ENCODE measurements at places on chromosomes 3 and 15. TPM values are rescaled to one million over a fixed set of nuclear protein-coding genes. Genes with fewer than 3 reads are reported as not detected.

- DNase-seq: no peak
These were observed 726.0 kb upstream of the ZNF385D start for GRCh38 chr3:22476976-22477375.

- DNase-seq: no peak
These were observed 318.1 kb upstream of the LRRFIP2 start for GRCh38 chr3:37492468-37492867.

DNA sequence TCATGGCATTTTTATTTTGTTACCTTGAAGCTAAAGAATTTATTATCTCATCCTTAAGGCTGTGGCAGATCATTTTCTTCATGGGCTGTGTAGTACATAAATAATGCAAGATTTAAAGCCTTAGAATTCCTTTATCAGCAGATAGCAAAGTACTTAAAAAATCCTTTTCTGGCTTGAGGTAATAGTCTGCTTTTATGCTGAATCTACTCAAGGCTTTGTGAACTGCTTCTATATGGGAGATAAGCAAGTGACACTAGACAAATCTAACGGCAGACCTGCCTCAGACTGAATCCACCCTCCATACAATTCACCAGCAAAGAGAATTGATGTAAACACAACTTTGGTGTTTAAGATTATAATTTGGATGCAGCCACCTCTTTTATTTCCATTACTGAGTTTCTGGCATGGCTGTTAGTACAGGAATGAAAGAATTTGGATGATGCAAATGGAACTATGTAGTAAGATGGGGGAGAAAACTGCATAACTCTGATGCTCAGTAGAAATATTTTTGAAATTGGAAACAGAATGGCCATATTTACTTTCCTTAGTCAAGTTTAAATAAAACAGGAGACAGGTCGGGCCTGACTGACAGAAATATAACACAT lies 1121.5 kb downstream of the NAALADL2 start:
- no peak for DNase-seq

DNA sequence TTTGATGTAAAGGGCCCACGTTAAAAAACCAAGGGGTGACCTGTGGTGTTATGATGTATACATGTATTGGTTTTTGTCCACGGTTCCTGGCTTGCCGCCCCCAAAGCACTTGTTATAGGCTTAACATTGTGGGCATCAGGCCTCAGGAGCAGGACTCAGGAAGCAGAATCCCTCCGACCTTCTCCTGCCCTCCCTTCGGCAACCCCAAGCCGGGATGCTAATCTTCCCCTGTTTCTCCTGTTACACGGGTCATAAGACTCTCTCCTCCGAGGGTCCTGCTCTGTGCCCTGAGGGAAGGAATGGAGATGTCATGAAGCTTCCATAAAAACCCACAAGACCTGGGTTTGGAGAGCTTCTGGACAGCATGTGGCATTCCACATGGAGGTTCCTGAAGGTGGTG lies 48.8 kb downstream of the RPLP1 start:
- DNase-seq: no peak

DNA sequence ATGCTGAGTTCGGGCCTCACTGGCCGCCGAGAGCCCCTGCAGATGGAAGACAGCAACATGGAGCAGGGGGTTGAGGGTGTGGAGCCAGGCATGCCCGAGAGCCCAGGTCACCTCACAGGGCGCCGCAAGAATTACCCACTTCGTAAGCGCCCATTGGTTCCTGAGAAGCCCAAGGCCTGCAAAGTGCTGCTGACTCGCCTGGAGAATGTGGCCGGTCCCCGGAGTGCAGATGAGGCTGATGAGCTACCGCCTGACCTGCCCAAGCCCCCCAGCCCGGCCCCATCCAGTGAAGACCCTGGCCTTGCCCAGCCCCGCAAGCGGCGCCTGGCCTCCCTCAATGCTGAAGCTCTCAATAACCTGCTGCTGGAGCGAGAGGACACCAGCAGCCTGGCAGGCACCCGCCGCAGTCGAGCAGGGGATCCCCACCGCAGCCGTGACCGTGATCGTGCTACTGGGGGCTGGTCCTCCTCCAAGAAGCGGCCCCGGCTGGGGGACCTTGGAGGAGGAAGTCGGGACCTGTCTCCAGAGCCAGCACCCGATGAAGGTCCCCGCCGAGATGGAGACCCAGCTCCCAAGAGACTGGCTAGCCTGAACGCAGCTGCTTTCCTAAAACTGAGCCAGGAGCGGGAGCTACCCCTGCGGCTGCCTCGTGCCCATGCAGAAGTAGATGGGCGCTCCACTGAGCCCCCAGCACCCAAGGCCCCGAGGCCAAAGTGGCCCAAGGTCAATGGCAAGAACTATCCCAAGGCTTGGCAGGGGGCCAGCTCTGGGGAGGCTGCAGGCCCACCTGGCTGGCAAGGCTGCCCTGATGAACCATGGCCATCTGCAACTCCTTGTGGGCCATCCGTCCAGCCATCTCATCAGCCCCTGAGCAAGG lies 12.1 kb upstream of the CHST14 start:
- peak; percentile 84 for DNase-seq

DNA sequence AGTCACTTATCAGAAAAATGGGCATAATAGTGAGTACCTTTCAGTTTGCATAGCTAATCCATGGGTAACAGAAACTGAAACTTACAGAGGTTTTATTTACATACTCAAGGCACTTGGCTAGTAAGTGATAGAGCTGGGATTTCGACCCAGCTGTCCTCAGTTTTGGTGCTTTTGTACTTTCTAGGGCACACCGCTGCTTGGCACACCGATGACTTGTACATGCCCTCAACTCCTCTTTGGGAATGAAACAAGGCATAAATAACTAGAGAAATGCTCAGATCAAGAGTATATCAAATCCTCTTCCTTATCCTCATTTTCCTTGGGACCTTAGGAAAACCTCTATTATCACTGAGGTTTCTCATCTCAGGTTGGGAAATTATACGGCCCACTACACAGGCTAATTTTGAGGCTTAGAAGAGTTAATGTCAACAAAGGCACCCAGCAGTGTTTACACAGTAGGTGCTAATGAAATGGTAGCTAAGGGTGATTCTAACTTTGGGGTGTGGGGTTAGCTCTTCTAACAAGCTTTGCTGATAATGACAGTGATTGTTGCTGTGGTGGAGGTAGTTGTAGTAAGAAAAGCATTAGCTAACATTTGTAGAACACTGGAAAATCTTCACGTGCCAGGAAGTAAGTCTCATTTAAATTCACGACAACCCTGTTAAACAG lies 20.3 kb upstream of the DGKG start:
- no peak for DNase-seq

Gene SPATA12
- total RNA-seq: not detected
